ENCODE measurements at places on chromosomes 16 and 17. TPM values are rescaled to one million over a fixed set of nuclear protein-coding genes. Genes with fewer than 3 reads are reported as not detected.

The CCT6B gene
- total RNA-seq: 2.6 TPM

The PLA2G10 gene
- not detected for total RNA-seq

The ALDH3A2 gene
- 124 TPM for total RNA-seq

The TPSD1 gene
- not detected for total RNA-seq

The KRT15 gene
- total RNA-seq: 3.0 TPM

The TIGD7 gene
- 7.5 TPM for total RNA-seq

The KDM8 gene
- total RNA-seq: 1.8 TPM

The SRSF1 gene
- 420 TPM for total RNA-seq

The SPN gene
- not detected for total RNA-seq

The CBLN1 gene
- not detected for total RNA-seq

The ENPP7 gene
- not detected for total RNA-seq

The CCDC40 gene
- total RNA-seq: 2.9 TPM

The KCNG4 gene
- total RNA-seq: under 0.01 TPM

The RPTOR gene
- 20.8 TPM for total RNA-seq

The GNAO1 gene
- total RNA-seq: not detected

The SAT2 gene
- 45.6 TPM for total RNA-seq

The TBC1D3I gene
- not detected for total RNA-seq

The KIFC3 gene
- total RNA-seq: 52.8 TPM

The FOXC2 gene
- 3.4 TPM for total RNA-seq

The G6PC1 gene
- total RNA-seq: not detected

The SLC13A2 gene
- total RNA-seq: not detected

The PLLP gene
- 0.31 TPM for total RNA-seq

The C17orf58 gene
- total RNA-seq: 8.0 TPM

The ODAD4 gene
- 0.79 TPM for total RNA-seq

The RMI2 gene
- total RNA-seq: 5.2 TPM

The RAPGEFL1 gene
- total RNA-seq: 0.75 TPM

The SSTR5 gene
- total RNA-seq: 0.12 TPM

The DRC7 gene
- total RNA-seq: not detected

The TBC1D3H gene
- not detected for total RNA-seq

The NOG gene
- not detected for total RNA-seq

The GCGR gene
- not detected for total RNA-seq

The SLFN12L gene
- 0.12 TPM for total RNA-seq

The NHLRC4 gene
- total RNA-seq: 1.7 TPM

The GP2 gene
- total RNA-seq: not detected

The BRIP1 gene
- total RNA-seq: 5.4 TPM

The PLSCR3 gene
- total RNA-seq: 25.4 TPM

The TBC1D3E gene
- total RNA-seq: not detected

The MYH3 gene
- 1.5 TPM for total RNA-seq

The HES7 gene
- total RNA-seq: 0.12 TPM

The TAC4 gene
- total RNA-seq: not detected

The PRR15L gene
- total RNA-seq: not detected

Data from aortic smooth muscle cell (primary cell).